ENCODE measurements at places on chromosomes 3 and 15. TPM values are rescaled to one million over a fixed set of nuclear protein-coding genes. Genes with fewer than 3 reads are reported as not detected.

Gene STRC
- total RNA-seq: not detected

Gene COL6A5
- total RNA-seq: under 0.01 TPM

Gene RAP2B
- 20.5 TPM for total RNA-seq

Gene WDR93
- not detected for total RNA-seq

Gene CNTN3
- not detected for total RNA-seq

Gene DAPK2
- 2.2 TPM for total RNA-seq

Gene EIF3J
- total RNA-seq: 28.3 TPM

Gene GOLGA6L4
- total RNA-seq: 0.69 TPM

Gene HDGFL3
- total RNA-seq: 55.3 TPM

Gene NR2E3
- not detected for total RNA-seq

Gene CACNA1D
- total RNA-seq: not detected

Gene PATL2
- 0.57 TPM for total RNA-seq

Gene SNTN
- total RNA-seq: not detected

Gene TRIM42
- not detected for total RNA-seq

Gene RPSA
- total RNA-seq: 1,666 TPM

Gene TERC
- total RNA-seq: 434 TPM

- no peak for DNase-seq
These were observed 2.1 kb downstream of the MCTP2 start for GRCh38 chr15:94233441-94233840.

DNA sequence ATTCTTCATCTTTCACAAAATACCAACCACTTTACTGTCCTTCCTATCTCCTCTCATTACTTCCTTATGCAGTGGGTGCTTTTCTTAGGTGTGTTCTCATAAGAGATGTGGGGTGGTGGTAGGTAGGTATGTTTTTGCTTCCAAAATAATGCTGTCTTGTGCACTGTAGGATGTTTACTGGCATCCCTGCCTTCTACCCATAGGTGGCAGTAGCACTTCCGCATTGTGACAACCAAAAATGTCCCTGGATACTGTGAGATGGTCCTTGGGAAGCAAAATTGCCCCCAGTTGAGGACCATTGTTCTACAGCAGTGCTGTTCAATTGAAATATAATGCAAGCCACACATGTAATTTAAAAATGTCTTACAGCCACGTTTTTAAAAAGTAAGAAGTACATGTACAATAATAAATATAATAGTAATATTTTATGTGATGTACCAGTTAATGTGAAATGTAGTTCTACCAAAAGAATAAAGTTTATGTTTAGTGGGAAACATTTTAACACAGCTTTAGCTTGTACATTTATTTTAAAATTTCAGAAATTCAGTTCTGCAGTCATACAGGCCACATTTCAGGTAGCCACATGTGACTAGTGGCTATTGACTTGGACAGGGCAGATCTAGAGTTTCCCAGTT is 75.2 kb downstream of the NEO1 start:
- DNase-seq: peak; percentile 6

GRCh38 chr3:8532251-8532871 is 30.7 kb downstream of the LMCD1 start:
- peak; percentile 48 for DNase-seq

GRCh38 chr3:9108876-9109567 is 140.4 kb downstream of the SRGAP3 start:
- DNase-seq: no peak

- no peak for DNase-seq
These were observed 164.6 kb upstream of the LINGO1 start for GRCh38 chr15:77797270-77797669.

DNA sequence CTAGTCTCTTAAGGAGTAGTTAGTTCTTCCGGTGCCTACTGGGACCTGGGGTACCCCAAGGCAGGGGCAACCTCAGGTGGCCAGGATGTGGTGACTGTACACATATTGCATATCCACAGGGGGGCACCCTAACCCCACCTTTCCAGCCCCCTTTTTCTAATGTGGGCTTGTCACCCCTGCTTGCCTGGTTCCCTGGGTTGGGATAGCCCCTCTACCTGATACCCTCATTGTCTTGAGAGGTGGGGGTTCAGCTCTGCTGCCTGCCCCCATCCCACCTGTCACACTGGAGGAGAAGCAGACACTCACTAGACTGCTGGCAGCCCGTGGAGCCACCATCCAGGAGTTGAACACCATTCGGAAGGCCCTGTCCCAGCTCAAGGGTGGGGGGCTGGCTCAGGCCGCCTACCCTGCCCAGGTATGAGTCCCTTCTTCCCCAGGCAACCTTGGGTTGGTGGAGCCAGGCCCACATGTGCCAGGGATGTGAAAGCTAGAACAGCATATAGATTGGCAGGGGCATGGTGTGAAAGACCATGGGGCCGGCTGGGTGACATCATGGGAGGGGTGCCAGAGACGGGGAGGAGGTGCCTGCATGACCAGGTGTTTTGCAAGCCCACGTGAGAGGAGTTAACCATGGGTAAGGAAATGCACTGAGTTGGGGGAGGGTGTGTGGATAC is 4.0 kb downstream of the GLYCTK start:
- DNase-seq: no peak

GRCh38 chr15:40918146-40918798 is 10.9 kb upstream of the DLL4 start:
- no peak for DNase-seq

- no peak for DNase-seq
These were observed 228.8 kb upstream of the LYSMD4 start for GRCh38 chr15:99962006-99962561.

DNA sequence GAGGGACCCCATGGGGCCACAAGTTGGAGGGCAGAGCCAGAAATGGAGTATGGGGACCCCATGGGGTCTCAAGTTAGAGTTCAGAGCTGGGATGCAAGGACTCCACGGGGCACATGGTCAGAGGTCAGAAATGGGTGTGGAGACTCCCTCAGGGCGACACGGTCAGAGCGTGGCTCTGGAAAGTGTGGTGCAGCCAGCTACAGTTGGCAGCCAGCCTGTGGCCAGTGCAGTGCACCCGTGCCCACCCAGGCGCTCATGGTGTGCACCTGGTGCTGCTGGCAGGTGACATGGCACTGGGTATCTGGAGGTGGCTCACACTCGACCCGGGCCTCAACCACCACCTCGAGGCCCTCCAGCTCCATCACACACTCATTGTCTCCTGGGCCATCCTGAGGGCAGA is 11.2 kb downstream of the PLXNB1 start:
- no peak for DNase-seq

DNA sequence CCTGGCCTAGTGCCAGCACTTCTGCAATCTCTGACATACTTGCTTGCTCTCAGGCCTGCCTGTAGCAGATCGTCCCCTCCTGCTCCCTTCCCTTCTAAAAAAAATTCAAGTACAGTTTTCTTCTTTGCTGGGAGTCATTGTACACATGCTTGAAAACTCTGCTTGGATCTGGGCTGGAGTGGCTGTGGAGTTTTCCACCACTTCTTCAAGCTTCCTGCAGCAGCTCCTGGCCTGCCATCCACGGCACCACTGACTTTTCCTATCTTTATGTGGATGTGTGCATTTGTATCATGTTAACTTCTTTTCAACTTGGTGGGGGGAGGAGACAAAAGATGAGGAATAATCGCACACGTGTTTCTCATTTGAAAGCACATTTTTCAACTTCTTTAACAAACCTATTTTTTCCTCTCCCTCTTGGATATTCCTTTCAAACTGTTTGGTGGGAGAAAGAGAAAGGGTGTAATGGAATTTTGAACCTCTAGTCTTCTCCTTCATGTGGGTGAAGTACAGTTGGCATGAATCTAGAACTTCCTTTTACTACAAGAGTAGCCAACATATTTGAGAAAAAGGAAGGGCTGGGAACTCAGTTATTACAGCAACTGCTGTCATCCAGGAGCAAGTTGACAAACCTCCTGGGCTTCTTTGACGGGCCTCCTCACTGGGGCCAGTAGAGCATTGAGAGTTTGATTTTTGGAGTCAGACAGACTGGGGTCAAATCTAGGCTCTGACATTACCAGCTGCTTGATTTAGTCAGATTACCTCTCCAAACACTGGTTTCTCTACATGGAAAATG is 61.2 kb upstream of the LRTM1 start:
- peak; percentile 44 for DNase-seq

DNA sequence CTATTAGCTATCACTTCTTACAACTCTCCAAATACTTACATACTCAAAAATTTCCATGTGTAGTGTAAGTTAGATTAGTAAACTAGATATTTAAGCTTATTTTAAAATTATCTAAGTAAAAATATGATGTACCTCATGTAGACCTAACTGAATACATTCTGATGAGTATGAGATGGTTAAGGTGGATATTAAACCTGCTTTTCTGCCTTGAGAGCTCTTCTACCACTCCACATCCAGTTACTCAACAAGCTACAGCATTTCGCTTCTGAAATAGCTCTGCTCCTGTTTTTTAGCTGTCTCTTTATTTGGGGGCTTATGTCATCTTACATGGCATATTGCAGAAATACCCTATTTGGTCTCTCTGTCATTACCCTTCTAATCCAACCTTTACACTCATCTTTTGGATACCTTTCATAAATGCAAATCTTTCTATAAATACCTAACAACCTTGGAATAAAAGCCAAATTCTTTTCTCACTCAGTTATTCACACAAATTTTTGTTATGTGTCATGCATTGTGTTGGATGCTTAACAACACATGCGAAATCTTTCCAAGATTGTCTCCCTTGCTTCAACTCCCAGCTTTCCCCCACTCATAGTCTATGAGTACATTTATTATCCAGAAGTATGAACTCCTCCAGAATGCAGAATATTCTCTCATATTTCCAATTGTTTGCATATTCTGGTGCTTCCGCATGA is 92.0 kb downstream of the ALCAM start:
- DNase-seq: no peak

DNA sequence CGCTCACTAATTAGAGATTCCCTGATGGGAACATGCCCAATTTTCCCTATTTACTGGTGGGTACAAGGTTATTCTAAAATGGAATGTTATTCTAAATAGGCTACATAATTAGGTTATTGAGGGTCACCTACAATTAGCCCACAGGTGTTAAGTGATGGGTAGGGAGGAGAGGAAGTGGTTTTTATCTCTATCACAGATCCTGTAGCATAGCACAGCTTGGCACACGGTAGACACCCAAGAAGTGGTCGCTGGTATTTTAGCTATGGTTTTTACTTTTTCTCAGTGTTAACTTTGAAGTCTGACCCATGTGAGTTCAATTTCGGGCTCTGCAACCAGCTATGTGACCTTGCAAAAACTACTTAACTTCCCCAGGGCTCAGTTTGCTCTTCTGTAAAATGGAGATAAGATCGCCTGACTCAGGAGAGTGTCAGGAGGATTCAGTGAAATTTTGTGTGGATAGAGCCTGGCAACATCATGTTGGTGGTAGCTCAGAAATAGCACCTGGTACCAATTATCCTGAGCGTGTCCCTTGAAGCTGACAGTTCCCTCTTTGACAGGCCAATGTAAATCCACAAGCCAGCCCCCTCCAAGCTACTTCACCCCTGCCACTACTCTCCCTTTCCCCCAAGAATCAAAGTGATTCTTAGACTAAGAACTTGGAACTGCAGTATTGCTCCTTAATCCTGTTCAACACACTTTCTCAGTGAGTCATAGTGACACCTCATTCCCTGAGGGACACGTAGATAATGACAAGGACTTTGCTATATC is 8.7 kb upstream of the LMCD1 start:
- peak; percentile 50 for DNase-seq

GRCh38 chr3:64484289-64484992 is 203.4 kb downstream of the ADAMTS9 start:
- peak; percentile 72 for DNase-seq

DNA sequence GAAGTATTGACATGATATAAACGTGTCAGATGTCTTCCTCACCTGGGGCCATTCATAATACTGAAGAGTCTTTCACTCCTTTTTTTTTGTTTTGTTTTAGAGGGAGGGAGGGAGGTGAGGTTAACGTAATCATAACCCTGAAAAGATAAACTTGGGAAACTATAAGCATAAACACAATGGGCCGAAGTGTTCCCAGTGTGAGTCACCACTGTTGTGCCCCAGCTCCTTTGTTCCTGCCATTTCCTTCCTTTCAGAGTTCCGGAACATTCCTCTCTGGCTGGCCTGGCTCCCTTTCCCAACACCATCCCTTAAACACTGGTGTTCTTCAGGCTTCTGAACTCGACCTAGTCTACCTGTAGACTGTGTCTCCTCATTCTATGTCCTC is 18.6 kb downstream of the PLD1 start:
- peak; percentile 33 for DNase-seq

DNA sequence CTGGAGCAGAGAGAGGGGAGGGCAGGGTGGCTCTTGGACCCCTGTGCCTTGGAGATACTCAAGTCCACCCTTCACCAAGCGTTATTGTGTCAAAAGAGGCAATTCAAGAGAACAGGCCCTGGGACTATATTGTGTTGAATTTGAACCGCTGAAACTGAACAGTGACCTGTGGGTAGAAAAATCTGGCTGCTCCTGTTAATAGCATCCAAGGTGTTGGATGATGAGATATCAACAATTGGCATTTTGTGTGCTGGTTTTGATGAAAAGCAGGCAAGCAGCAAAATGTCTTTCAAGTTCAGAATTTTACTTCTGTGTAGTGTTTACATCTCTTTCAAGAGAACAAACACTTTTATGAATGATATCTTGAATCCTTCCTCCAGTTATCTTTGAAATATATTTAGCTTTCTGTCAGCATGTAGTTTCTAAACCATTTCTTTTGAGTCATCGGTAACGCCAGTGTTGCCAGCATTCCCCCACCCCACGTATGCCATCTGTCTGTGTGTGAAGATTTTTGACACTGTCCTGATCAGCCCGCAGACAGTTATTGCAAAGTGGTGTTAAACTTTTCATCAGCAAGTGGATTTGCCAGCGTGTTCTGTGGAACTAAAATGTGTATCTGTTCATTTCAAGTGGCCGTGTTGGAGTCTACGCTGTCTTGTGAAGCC is 34.8 kb downstream of the PDHB start:
- DNase-seq: no peak

- no peak for DNase-seq
These were observed 7.6 kb downstream of the NSUN3 start for GRCh38 chr3:94070341-94070911.

DNA sequence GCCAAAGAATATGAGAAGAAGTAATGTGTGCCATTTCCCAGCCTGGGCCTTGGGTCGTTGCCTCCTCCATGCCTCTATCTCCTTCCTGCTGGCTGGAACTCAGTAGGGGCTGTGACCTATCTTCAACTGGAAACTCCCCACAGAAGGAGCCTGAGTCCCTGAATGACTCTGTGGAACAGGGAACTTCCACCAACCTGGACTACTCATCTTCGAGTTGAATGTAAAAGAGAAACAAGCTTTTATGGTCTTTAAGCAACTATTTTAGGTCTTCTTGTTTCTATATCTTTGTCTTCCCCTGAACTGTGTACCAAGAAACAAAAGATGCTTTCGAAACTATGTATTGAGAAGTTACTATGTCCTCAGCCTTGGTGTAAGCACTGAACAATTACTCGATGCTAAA is 355.3 kb upstream of the NR2F2 start:
- DNase-seq: no peak

GRCh38 chr3:127491909-127492308 is 98.6 kb downstream of the TPRA1 start:
- DNase-seq: no peak

Measured in LHCN-M2 (cell line).